Frontal cortex (tissue), 4 donors: ENCODE measurements at places on chromosomes 1 and 21.

- DNase-seq, result no peak
Measured at GRCh38 chr1:199851439-199852140, 175.9 kb upstream of the NR5A2 start.

- peak; percentile 52 for DNase-seq
Measured at GRCh38 chr1:218330043-218330623, 15.0 kb upstream of the TGFB2 start.

DNA sequence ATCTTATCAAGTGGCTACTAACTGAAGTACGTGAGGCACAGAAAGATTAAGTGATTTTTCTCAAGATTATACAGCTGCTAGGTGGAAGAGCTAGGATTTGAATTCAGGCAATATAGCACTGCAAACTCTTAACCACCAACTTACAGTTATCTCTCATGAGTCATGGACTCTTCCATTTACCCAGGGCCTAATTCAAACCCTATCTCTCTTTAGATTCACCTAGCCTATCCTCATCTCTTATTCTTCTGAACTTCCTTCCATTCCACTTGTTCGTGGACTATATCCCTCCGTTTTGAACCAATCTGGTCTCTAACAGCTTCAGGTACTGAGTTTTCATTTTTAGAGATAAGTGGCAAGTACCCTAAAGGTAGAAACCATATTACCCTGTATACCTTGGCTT, 92.8 kb upstream of the DMRTA2 start:
- no peak for DNase-seq

DNA sequence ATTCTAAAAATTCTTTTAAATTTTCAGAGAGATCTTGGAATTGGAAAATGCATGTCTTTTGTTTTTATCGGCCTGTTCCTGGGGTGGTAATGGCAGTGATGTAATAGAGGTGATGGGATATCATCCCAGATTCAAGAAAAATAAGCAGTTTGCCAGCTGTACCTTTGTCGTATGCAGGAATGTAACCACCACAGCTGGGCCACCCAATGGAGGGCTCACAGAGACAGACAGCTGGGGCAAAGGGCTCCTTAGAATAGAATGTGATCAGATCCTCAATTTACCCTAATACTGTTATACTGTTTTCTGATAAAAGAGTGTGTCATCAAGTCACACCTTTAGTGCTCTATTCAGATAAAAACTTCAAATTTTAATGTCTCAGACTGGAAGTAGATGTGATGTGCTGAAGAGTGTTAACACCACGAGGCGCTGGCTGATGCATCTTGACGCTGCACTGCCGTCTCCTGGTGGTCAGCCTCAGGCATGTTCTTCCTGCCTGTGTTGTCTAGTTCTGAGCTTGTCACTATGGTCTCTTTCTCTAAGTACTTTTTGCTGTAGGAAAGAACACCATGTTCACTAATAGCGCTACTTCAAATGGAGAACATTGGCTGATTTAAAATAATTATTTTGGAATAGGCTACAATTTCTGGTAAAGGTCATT, 78.8 kb downstream of the C1orf21 start:
- no peak for DNase-seq

GRCh38 chr21:25457411-25457810, 149.9 kb downstream of the MRPL39 start:
- DNase-seq, result no peak

- no peak for DNase-seq
Measured at GRCh38 chr1:11388617-11389016, 90.3 kb upstream of the DISP3 start.

DNA sequence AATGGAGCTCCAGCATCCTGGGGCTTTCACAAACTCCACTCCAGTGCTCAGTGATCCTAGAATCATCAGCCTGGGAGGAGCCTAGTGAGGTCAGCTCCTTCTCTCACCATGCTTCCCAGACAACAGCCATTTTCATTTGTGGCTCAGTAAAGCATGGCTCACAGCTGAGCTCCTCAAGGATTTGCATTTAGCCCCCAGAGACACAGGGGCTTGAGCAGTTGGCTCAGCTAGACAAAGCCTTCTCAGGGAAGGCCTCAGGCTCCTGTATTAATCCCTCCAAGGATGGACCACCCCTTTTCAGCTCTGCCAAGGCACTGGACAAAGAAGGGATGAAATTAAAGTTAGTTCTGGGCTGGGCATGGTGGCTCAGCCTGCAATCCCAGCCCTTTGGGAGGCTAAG, 39.5 kb downstream of the ERI3 start:
- DNase-seq, result no peak

DNA sequence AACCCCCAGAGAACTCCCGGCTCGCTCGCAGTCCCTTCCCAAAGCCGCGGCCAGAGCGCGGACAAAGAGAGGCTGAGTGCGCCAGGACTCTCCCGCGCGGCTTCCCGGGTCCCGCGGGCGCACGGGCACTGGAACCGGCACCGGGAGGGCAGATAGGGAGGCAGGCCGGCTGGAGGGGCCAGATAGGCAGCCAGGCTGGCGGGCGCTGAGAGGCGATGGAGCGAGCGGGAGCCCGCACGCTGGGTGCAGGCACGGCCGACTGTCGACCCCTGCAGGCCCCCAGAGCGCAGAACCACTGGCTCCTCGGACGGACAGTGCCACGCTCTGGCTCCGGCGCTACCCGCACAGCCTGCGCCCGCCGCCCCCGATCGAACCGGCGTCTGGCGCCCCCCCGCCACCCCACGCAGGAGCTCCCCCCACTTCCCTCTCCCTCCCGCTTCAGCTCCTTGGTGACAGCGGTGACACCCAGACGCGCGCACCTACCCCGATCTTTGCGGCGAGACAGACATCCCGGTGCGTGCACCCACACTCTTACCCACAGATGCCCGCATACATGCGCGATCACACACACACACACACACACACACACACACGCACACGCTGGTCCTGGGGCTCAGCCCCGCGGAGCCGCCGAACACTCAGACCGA, 534 bp downstream of the SLC6A9 start:
- peak; percentile 79 for DNase-seq

GRCh38 chr1:180232521-180233043, 2.5 kb downstream of the LHX4 start:
- DNase-seq, result no peak

DNA sequence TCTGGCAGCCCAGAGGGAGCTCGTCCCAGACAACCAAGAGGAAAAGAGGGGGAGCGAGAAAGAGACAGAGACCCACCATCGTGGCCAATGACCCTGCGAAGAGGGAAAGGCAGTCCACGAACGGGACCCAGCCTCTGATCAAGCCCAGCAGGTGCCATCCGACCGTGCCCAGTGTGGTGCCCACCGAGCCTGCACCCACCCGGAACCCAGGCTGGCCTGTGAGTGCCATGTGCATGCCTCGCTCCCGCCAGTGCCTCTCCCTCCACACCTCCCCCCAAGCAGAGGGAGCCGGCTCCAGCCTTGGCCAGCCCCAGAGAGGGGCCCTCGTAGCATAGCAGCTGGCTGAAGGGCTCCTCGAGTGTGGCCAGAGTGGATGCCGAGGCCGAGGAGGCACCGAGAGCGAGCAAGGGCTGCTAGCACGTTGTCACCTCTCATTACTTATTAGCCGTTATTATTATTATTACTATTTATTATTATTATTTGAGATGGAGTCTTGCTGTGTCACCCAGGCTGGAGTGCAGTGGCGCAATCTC, 130.7 kb upstream of the CHRM3 start:
- DNase-seq, result no peak

GRCh38 chr1:119565131-119565772, 58.2 kb downstream of the HSD3B1 start:
- no peak for DNase-seq

DNA sequence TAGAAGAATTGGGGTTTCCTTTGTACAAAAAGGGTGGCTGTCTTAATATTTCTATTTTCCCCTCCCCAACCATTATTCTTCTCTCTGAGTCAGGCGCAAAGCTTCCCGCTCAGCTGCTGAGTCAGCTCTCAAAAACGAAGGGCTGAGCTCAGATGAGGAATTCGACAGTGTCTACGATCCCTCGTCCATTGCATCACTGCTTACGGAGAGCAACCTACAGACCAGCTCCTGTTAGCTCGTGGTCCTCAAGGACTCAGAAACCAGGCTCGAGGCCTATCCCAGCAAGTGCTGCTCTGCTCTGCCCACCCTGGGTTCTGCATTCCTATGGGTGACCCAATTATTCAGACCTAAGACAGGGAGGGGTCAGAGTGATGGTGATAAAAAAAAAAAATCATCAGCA, 3.0 kb upstream of the TUFT1 start:
- DNase-seq, result no peak

- DNase-seq, result no peak
Measured at GRCh38 chr1:239892602-239893001, 199.1 kb upstream of the FMN2 start.

DNA sequence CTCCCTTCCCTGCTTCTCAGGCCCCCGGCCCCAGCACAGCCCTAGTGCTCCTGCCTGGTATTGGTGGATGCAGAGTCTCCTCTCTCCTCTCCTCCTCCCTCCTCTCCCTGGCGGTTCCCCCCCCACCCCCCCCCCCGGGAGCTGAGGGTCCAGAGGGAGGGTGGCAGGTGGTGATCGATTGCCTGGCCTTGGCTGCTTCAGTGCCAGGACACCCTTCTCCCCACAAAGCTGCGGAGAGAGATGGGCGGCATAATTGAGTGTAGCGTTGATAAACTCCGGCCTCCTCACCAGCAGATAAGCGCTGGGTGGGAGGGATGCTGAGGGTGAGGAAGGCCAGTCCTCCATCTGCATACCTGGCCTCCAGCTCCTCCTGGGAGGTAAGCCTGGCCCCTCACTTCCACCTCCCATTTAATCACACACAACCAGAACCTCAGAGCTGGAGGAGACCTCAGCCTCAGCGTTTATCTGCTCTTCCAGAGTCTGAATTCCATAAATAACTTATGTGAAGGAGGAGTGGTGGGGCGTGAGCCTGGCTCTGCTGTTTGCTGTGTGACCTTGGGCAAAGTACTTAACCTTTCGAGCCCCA, 60.8 kb downstream of the LRRN2 start:
- DNase-seq, result no peak

DNA sequence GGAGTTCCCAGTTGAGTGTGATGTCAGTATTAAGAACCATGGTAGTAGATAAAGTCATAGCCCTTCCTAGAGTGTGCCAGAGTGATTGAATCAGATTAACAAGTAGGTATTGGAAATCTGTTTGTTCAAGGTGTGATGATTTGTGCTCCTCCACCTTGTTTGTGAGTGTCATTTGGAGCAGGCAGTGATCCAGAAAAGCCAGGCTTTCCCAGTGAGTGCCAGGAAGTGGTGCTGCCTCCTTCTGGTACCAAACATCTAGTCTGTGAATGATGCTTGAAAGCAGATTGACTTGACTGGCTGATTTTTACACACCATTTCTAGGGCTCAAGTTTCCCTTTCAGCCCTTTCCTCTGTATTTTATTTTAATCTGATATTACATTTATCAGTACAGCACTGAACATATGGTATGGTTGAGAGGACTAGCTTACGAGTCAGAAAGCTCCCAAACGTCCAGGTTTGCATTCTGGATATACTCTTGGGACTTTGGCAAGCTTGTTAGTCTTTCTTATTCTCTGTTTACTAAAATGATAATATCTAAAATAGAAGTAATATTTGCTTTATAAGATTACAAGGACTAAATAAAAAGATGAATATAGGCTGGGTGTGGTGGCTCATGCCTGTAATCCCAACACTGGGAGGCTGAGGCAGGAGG, 100.7 kb downstream of the PATJ start:
- DNase-seq, result no peak

GRCh38 chr21:35086357-35086756, 37.3 kb upstream of the RUNX1 start:
- DNase-seq, result no peak

DNA sequence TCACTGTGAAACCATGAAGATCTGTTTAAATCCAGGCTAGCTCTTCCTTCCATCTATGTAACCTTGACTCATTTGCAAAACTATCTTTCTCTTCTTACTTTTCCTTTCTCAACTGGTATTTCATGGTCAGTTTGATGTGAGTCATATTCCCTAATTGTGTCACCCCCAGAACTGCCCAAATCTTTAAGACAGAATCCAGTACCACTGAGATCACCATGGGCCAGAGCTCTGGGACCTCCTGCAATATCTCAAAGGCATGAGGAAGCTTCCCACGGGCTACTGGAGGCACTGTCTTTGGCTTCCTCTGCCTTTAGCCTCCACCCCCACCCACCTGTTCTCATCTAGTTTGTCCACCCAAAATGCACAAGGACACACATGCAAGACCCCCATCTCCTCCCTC, 274.4 kb upstream of the FMN2 start:
- DNase-seq, result no peak

DNA sequence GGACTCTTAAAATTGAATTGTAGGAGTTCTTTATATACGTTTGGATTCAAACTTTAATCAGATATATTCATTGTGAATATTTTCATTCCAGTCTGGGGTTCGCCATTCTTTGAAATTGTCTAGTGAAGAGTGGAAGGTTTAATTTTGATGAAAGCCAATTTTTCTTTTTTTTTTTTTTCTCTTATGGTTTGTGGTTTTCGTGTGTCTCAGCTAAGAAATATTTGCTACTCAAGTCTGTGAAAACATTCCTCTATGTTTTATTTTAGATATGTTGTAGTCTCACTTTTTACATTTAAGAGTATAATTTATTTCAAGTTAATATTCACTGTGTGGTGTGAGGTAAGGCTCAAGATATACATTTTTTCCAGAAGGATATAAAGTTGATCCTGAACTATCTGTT, 220.5 kb downstream of the KCNT2 start:
- DNase-seq, result no peak

- no peak for DNase-seq
Measured at GRCh38 chr1:20472860-20473711, 12.9 kb downstream of the CAMK2N1 start.

GRCh38 chr1:157156058-157156541, 17.9 kb upstream of the ETV3 start:
- peak; percentile 65 for DNase-seq

GRCh38 chr1:154456631-154457030, 45.4 kb upstream of the TDRD10 start:
- DNase-seq, result no peak

DNA sequence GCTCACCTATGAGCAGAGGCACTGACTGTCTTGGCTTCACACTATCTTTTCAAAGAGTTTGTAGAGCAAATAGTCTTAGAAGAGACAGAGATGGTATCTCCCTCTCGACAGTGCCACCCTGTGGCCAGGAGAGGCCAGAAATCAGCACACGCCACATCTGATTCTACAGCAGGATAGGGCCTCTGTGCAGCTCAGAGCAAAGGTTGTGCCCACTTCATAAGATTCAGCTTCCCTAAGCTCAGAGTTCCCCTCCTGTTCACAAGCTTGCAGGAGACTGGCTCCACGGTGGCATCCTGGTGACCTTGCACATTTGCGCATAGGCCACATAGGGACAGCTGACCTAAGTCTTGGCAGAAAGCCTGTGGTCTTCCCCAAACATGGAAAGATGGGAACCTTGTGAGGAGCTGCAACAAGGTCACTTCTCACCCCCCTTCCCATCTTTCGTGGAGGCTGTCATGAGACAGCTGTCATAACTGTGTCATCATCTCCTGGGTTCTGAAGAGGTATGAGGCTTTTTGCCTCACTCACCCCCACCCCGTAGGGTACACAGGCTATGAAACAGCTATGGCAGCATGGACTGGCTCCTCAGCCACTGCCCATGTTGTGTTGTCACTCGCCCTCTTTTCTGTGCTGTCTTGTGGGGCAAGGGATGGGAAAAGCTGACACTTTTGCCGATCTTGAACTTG, 3.0 kb downstream of the ITLN2 start:
- peak; percentile 47 for DNase-seq

GRCh38 chr1:109822749-109823542, 59.2 kb upstream of the EPS8L3 start:
- no peak for DNase-seq
